ENCODE measurements at places on chromosomes 2 and 18.

GRCh38 chr2:189276277-189276676 lies 96.7 kb upstream of the COL5A2 start:
- DNase-seq, result no peak

DNA sequence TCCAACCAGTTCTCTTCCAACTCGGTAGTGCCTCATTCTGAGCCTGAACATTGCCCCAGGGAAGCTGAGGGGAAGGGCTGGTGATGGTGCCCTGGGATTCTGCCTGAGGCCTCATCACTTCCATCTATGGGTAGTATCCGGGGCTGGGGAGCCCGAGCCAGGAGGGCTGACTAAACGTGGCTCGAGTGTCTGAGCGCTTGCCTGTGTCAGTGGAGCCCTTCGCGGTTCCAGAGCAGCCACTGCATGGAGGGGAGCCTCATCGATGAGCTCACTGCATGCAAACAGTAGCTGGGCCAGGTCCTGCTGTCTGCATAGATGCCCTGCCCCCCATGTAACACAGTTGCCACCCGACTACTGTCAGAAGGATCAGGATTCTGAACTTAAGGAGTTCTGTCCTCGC lies 129.3 kb downstream of the GLI2 start:
- no peak for DNase-seq

- DNase-seq, result no peak
These were observed 26.4 kb downstream of the ST3GAL5 start for GRCh38 chr2:85862426-85862825.

GRCh38 chr2:206721256-206721920 lies 3.2 kb upstream of the DYTN start:
- no peak for DNase-seq

- DNase-seq, result no peak
These were observed 72.2 kb downstream of the COX7A2L start for GRCh38 chr2:42288811-42289210.

- no peak for DNase-seq
These were observed 27.3 kb upstream of the INHBB start for GRCh38 chr2:120318626-120319025.

DNA sequence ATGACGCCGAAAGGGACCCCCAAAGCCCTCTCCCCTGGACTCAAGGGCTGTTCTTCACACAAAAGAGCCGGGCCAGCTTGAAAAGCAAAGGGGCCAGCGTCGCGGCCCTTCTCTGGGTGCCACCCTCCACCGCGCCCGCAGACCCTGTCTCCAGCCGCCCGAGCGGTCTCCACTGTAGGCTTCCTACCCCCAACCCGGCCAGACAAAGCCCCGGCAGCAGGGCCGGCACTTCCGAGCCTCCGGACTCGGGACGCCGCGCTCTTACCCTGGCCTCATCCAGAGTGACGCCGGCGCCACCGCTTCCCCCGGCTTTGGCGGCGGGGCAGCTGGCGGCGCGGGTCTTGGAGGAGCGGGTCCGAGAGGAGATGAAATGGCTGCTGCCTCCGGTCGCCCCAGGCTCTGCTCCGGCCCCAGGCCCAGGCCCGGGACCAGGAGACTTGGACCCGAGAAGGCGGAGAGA lies 603 bp downstream of the ATAD2B start:
- DNase-seq, result no peak
